Forelimb muscle (tissue), 1 donor: ENCODE measurements at places on chromosomes 3 and 15. TPM values are rescaled to one million over a fixed set of nuclear protein-coding genes. Genes with fewer than 3 reads are reported as not detected.

- no peak for DNase-seq
Observed at GRCh38 chr3:54087581-54088410, 34.6 kb upstream of the CACNA2D3 start.

GRCh38 chr3:171399842-171400241 lies 60.4 kb downstream of the TNIK start:
- DNase-seq: no peak

DNA sequence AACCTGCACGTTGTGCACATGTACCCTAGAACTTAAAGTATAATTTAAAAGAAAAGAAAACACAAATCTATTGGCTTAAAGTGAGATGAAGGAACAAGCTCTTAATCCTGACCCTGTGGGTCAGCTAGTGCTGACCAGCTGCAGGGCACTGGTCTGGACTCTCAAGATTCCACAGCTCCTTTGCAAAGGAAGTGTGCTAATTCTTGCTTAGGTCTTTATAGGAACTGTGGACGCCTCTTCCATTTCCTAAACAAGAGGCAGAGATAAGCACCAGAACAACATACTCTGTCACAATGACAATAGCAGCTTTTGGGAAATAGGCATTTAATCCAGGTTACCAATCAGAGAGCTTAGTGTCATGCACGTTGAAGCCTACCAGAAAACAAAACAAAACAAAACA lies 166.1 kb downstream of the ISL2 start:
- DNase-seq: no peak

- no peak for DNase-seq
Observed at GRCh38 chr3:87997298-87997697, 61.5 kb downstream of the CGGBP1 start.

- DNase-seq: no peak
Observed at GRCh38 chr3:185744997-185745843, 79.6 kb downstream of the IGF2BP2 start.

GRCh38 chr3:44845528-44846520 lies 15.9 kb upstream of the TMEM42 start:
- no peak for DNase-seq

DNA sequence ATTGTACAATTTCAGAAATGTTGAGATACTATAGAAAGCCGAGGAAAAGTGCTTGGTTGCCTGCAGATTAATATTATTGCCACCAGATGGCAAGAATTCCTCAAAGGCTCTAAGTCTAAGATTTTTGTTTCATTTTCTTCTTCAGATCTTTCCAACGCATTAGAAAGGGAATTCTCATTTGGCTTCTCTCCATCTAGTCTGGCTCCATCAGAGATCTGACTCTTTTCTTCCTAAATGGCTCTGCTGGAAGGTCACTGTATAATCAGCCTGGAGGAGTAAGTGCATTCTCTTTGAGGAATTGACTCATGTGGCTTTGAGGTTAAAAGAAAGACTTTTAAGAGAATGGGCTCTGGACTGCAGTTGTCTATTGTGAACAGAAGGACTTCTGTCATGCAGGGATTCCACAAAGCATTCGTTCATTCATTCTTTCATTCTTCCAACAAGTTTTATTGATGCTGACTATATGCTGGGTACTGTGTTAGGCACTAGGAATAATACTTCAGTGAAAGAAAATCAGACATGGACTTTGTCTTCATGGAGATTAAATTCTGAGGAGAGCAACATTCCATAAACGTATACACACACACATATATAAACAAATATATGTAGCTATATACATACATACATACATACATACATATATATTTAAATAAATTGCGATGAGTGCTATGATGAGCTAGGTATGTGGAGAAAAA lies 55.3 kb downstream of the SLC28A2 start:
- no peak for DNase-seq

- no peak for DNase-seq
Observed at GRCh38 chr3:179670311-179670710, 17.5 kb downstream of the USP13 start.

- DNase-seq: no peak
Observed at GRCh38 chr15:42798802-42799201, 61.9 kb upstream of the CDAN1 start.

DNA sequence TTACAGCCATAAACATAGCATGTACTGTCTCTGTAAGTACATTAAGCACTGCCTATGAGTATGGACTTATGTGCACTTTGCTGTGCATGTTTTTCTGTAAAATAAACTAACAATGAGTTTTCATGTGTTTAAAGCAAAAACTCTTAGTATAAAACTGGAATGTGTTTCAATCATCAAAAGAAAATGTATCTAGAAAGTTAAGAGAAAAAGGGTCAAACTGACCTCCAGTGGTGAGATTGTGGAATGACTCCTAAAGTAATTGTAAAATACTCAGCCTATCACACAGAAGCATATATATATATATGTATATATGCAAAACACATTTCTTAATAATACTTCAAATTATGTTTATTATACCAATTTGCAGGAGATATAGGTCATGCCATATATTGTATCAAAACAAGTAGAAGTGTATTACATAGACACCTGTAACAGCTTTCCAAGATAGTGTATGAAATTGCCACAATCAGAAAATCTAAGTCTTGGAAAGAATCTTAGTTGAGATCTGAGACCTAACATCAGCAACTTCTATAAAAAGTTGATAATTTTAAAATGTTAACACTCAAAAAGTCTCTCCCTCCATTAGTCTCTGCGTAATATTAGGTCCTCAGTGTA lies 199.6 kb downstream of the FMN1 start:
- no peak for DNase-seq

DNA sequence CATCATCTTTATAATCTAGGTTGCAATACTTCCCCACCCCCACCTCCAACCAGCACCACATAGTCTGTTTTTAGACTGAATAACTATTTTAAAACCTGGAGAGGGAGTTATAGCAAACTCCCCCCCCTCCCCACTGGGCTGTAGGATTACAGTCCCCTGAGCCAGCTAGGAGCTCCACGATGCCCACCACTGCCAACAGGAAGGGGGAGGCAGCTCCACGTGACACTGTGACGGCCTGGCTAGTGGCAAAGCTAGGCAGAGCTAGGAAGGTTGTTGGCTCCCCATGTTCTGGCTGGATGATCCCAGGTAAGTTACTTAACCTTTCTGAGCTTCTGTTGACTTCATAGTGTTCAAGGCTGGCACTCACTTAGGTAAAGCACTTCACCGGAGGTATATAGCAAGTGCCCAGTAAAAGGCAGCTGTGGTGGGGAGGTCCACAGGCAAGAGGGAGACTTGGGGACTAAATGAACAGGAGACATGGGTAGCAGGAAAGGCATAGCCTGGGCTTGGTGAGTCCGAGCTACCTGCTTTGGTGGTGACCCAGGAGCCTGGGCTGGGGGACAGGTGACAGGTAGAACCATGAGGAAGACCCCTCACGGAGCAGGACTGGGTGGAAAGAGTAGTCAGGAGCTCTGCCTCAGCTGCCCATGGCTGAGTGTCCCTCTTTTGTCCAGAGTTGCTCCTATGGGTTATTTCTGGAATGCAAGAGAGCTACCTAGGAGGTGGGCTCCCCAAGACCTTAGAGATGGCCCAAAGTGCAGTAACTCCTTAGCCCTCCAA lies 4.0 kb upstream of the TBC1D21 start:
- no peak for DNase-seq

GRCh38 chr15:71424765-71425164 lies 309.5 kb downstream of the THSD4 start:
- no peak for DNase-seq

GRCh38 chr15:82995938-82996337 lies 9.9 kb downstream of the RAMAC start:
- no peak for DNase-seq

GRCh38 chr15:47551079-47551478 lies 166.2 kb upstream of the SEMA6D start:
- no peak for DNase-seq

DNA sequence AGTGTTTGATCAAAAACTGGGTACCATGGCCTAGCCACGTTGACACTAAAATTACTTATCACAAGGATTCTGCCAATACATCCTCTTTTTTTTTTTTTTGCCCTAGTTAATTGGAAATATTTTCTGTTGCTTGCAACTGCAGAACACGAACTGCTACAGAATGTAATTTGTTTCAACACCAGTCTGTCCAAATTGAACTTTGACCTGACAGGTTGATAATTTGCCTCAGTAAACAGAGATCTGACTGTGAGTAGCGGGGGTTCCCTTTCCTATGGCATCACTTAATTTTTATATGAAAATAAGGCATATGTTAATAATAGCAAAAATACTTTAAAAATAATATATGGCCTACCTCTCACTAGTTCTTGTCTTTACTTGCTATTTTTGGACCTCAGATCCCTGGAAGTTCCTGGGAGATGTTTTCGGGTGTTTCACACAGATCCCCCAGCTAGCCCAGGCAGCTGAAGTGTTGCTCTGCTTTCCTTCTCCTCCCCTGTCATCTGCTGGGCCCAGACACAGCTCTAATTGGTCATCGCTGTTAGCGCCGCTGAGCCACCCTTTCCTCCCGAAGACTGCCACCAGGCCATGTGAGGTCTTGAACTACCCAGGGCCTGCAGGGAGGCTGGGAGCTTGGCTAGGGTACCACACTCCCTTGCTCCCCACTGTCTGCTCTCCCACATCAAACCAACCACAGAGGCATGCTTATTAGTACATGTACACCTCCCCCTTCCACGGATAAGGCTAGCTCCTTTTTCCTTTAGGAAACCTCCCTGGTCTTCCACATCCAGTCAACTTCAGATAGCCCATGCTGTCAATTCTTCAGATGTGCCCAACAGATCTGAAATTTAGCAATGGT lies 89.8 kb upstream of the RNF7 start:
- DNase-seq: no peak

DNA sequence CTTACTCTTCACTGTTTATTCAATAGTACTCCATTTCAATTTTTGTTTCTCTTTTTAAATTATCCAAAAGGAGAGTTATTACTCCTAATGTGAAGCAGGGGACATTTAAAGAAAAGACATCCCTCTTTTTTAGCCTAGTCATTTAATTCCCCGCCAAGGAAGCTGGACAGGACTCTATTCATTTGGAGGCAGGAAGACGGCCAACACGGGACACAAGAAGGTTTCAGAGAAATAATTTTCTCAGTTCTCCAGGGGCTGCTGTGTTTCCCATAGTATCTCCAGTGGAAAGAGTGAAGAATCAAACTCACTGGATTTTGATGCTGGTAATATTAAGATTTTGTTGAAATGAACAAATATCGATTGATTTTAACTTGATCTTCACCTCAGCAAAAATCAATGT lies 833.7 kb downstream of the ROBO2 start:
- peak; percentile 20 for DNase-seq

DNA sequence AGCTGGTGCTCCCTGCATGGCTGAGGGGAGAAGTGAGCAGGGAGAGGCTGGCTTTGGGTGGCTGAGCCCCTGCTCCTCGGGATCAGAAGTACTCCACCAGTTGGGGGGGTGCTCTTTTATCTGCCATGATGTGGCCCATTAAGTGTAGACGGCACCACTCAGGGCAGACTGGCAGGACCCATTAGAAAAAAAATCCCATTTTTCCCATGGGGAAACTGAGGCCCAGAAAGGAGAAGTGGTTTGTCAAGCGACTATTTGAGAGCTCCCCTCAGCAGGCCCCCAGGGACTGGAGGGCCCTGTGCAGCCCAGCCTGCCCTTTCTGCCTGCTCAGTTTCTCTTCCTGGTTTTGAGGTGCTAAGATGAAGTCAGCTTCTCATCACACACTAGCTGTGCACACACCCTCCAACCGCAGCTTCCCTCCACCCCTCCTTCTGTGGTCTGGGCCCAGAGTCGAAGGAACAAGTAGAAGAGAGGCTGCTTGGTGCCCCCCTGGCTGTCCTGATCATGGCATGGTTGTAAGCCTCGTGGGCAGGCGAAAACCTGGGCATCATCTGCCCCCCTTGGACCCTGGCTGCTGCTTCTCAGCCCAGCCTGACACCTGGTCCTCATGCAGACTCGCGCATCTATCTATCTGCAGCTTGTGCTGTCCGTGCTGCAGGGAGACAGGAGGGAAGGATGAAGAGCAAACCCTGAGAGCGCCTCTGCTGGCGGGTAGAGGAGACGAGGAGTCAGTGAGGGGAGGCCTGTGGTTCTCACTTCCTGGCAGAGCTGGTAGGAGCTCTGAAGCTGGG lies 5.6 kb downstream of the CSK start:
- no peak for DNase-seq

DNA sequence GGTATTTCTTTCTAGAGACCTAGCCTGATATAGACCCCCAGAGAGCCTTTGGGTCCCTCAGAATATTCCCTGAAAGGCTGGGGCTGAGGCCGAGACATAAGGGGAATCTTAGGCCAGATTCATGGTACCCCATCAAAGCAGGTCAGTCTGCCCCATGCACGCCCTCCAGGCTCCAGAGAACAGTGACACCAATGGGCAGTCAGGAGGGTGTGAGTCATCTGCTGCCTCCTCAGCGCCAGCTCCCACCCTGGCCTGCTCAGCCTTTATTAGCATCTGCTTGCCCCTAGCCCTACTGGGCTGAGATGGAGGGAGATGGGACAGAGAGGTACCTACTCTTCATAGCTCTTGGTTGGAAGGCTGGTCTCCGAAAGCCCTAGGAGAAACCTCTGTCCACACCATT lies 14.3 kb upstream of the CAMKV start:
- no peak for DNase-seq

DNA sequence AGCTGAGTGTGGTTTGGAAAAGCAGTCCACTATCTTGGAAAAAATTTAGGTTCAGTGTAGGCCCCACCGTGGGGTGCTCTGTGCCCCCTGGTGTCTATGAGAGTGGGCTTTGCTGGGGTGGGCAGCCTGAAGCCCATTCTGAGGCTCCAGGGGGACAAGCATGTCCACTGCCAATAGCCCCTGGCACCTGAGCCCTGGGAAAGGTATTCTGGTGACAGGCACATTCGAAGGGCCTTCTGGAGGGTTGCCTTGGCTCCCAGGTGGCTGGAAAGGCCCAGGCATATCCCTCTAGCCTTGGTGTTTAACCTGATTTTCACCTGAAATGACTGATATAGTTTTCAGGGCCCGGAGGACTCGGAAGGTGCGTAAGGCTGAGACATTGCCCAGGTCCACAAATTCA lies 36.1 kb downstream of the SCN5A start:
- no peak for DNase-seq

Gene SLC22A14
- 0.39 TPM for polyA plus RNA-seq

Gene SMCO1
- polyA plus RNA-seq: 2.2 TPM

Gene HCN4
- polyA plus RNA-seq: not detected

Gene ECE2
- polyA plus RNA-seq: not detected

Gene KATNBL1
- 114 TPM for polyA plus RNA-seq

Gene SLC28A2
- 0.13 TPM for polyA plus RNA-seq

Gene FAM81A
- polyA plus RNA-seq: 1.4 TPM
